Stimulated activated CD8-positive, alpha-beta memory T cell treated with anti-CD3 and anti-CD28 coated beads, Interleukin-7, amount 100 ng/mL, for 24 hours (primary cell): ENCODE measurements at places on chromosomes 16 and 17.

DNA sequence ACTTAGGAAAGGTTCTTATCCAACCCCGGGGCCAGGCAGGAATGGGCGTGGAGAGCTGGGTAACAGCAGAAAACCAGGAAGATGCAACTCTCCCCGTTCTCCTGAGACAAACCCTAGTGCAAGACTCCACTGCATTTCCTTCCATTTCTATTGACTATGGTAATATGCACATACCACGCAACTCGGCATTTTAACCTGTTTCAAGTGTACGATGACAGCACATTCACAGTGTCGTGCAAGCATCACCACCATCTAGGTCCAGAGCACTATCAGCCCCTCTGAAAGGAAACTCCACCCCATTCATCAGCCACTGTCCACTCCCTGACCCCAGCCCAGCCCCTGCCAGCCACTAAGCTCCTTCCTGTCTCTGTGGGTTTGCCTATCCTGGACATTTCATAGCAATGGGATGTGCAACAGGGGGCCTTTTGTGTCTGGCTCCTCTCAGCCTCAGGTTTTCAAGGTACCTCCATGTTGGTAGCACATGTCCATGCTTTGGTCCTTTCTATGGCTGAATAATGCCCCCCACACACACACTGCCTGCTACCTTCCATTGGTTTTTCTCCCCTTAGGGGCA is 441.9 kb downstream of the SOX9 start:
- DNase-seq: no peak

- no peak for DNase-seq
Measured at GRCh38 chr17:79041723-79042420, 17.9 kb downstream of the C1QTNF1 start.

- DNase-seq: no peak
Measured at GRCh38 chr17:21215935-21216334, 2.0 kb upstream of the TMEM11 start.

DNA sequence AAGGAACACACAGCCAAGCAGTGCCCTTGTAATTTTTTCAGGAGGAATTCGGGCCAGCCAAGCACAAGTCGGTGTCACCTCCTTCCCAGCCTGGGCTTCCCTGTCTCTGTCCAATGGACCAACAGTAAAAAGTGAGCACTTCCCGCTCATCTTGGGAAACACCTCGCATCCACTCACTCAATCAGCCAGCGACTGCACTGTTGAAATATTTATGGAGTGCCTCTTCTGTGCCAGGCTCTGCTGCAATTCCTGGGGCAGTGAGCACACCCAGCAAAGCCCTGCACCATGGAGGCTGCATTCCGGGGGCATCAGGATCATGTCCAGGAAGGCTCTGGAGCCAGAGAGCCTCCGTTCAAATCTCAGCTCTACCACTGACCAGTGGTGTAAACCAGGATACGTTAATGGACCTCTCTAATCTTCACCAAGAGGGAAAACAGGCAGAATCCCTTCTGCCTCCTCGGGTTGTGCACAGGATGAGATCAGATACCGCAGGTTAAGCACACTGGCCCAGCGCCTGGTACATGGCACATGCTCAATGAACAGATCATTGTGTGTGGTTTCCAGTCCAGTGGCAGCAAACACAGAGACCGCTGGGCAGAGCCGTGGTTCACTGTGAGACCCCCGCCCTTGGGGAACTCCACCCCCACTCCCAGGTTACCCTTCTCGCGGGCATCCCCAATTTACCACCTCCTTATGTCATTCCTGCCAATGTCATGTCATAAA is 194.3 kb downstream of the ZNF423 start:
- no peak for DNase-seq

DNA sequence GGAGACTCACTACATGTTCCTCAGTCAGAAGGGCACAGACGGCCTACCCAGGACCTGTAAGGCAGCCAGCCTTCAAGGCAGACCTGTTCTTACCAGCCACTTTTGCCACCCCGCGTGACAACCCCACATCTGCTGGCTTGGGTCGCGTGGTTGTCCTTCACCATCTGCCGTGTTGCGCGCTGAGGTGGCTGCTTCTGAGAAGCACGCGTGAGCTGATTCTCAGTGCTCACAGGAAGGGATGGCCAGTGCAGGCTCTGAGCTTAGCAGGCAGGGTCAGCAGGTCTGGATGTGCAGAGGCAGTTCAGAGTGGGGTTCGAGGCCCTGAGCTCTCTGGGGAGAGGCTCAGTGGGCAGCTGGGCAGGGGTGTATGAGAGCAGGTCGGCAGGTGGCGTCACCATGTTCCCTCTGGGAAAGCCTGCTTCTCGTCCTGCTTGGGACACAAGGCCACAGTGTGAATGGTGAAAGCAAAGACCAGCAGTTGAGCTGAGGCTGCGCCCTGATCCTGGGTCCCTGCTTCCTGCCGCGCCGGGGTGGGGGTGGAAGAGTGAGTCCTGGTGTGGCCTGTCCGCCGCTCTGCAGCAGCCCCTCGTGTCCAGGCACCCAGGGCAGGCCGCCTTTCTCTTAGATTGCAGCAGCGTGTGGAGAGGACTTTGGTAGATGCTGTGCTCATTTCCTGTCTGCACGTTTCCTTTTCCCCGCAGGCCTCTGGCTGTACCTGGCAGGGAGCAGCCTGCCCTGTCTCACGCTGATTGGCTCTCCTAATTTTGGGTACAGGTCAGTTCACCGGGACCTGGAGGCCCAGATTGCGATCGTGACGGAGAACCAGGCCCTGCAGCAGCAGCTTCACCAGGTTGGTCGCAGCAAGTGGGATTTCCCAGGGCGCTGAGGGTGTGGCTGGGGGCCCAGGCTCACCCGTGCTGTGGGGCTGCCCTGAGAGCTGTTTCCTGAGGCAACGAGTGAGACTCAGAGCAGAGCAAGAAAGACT is 36.0 kb downstream of the PGS1 start:
- no peak for DNase-seq

GRCh38 chr16:2212362-2213324 is 2.0 kb upstream of the BRICD5 start:
- DNase-seq: no peak

DNA sequence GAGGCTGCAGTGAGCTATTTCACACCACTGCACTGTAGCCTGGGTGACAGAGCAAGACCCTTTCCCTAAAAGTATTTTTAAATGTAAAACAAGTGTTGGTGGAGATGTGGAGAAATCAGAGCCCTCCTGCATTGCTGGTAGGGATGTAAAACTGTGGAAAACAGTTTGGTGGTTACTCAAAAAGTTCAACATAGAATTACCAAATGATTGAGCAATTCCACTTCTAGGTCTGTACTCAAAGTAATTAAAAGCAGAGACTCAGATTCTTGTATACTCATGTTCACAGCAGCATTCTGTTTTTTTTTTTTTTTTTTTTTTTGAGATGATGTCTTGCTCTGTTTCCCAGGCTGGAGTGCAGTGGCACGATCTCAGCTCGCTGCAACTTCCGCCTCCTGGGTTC is 141.8 kb downstream of the PITPNC1 start:
- DNase-seq: no peak

GRCh38 chr16:72848759-72849664 is 198.9 kb downstream of the ZFHX3 start:
- no peak for DNase-seq

DNA sequence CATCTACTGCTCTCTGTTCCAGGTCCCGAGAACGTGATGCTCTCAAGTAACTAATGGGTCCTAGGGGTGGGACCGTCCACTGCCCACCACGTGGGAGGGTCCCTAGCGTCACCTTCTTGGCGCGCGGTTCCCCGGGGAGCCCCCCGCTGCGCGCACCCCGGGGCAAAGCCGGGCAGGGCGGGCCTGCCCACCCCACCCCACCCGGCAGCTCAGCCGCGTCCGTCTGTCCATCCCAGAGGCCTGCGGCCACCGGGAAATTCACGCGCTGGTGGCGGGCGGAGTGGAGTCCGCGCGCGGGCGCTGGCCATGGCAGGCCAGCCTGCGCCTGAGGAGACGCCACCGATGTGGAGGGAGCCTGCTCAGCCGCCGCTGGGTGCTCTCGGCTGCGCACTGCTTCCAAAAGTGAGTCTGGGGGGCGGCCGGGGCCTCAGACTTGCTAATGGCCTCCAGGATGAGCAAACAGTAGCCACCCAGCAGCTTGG is 494 bp downstream of the PRSS41 start:
- no peak for DNase-seq

GRCh38 chr17:71527311-71527710 is 593.5 kb upstream of the SOX9 start:
- DNase-seq: no peak
